Foreskin fibroblast (primary cell): ENCODE measurements at places on chromosomes 5 and 9.
A peak's percentile ranks its signal among the peaks of the same experiment; 100 is the strongest.

GRCh38 chr9:93164085-93164484 is 19.9 kb upstream of the WNK2 start:
- DNase-seq: no peak

- DNase-seq: peak; percentile 58
Measured at GRCh38 chr5:127060470-127060985, 12.8 kb downstream of the C5orf63 start.

- DNase-seq: no peak
Measured at GRCh38 chr5:139413963-139414362, 10.1 kb upstream of the SPATA24 start.

DNA sequence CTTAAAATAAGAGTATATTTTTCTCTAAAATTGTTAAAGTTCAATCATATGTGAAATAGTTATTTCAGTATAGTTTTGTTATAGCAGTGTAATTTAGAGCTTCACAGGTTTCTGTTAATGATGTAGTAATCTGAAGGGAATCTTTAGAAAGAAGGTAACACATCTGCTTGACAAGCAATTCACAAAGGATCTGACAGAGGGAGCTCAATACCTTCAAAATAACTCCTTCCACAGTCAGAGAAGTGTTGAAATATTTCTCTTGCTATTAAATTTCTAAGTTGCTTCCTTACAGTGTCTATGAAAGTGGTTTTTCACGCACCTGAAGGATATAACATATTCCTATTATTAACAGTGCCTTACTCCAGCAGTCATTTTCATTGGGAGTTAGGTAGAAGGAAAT is 44.9 kb downstream of the SLC25A51 start:
- DNase-seq: peak; percentile 11

GRCh38 chr9:90517103-90517502 is 125.5 kb downstream of the DIRAS2 start:
- DNase-seq: no peak

- DNase-seq: no peak
Measured at GRCh38 chr5:133117166-133117911, 65.5 kb downstream of the HSPA4 start.

GRCh38 chr5:119078861-119079260 is 8.0 kb downstream of the DMXL1 start:
- no peak for DNase-seq
